ENCODE measurements at places on chromosomes 16 and 17. TPM values are rescaled to one million over a fixed set of nuclear protein-coding genes. Genes with fewer than 3 reads are reported as not detected.

Gene PHOSPHO1
- not detected for total RNA-seq

Gene SLC13A2
- total RNA-seq = not detected

Gene USP7
- total RNA-seq = 81.6 TPM

GRCh38 chr17:41308251-41308917 lies 725 bp downstream of the KRTAP16-1 start:
- no peak for DNase-seq
- H3K4me3 ChIP-seq = no peak overlapping the region
- H3K4me1 ChIP-seq = peaks cover 14% of the 10 kb centered on the region
- H3K27ac ChIP-seq = no peak overlapping the region

GRCh38 chr16:83338941-83339340 lies 468.8 kb upstream of the HSBP1 start:
- H3K4me3 ChIP-seq = no peak overlapping the region
- H3K4me1 ChIP-seq = peaks cover 26% of the 10 kb centered on the region
- no peaks in the 10 kb centered on the region for H3K36me3 ChIP-seq
- no peak overlapping the region for H3K27ac ChIP-seq
- no peaks in the 10 kb centered on the region for H3K27me3 ChIP-seq
- no peak for DNase-seq

DNA sequence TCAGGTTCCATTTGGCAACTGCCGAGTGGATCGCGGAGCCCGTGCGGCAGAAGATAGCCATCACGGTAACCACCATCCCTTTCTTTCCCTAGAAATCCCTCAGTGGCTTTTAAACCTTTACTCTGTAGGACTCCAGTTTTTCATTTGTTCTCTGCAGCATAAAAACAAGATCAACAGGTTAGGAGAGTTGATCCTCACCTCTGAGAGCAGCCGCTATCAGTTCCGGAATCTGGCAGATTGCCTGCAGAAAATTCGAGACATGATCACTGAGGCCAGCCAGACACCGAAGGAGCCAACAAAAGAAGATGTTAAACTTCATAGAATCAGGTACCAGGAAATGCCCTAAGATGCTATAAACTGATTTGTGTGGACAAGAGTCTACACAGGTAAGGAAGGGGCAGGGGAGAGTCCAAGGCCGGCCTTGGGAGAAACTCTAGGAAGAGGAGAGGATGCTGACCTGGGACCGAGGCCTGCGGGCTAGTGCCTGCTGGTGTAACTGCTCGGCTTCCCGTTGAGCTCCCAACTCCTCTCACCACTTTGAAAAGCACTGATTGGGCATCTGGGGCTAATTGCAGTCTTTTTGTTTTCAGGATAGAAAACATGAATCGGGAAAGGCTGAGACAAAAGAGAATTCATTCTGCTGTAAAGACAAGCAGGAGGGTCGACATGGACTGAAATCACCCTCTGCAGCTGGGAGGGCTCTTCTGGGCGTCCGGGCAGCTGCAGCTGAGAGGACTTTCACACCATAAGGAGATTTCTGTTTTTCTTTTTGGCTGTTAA lies 8.1 kb downstream of the MRPL58 start:
- no peak overlapping the region for H3K4me3 ChIP-seq
- H3K36me3 ChIP-seq = peaks cover 18% of the 10 kb centered on the region
- H3K4me1 ChIP-seq = no peaks in the 10 kb centered on the region
- no peak for DNase-seq
- no peak overlapping the region for H3K27ac ChIP-seq

DNA sequence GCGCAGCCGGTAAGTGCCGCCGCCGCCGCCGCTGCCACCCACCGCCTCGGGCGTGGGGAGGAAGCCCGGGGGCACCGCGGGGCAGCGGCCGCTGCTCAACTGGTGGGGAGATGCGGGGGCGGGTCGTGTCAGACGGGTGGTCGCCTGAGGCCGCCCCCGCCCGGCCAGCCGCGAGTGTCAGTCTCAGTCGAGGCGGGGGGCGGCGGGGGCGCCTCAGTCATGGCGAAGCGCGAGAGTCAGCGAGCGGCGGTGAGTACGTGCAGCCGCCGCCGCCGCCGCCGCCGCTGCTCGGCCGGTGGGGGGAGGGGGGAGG lies 76.2 kb downstream of the CHD9 start:
- H3K27me3 ChIP-seq = no peaks in the 10 kb centered on the region
- no peak overlapping the region for H3K27ac ChIP-seq
- H3K4me3 ChIP-seq = peak overlapping the region; percentile 66
- no peak for DNase-seq
- H3K36me3 ChIP-seq = peaks cover 3% of the 10 kb centered on the region

DNA sequence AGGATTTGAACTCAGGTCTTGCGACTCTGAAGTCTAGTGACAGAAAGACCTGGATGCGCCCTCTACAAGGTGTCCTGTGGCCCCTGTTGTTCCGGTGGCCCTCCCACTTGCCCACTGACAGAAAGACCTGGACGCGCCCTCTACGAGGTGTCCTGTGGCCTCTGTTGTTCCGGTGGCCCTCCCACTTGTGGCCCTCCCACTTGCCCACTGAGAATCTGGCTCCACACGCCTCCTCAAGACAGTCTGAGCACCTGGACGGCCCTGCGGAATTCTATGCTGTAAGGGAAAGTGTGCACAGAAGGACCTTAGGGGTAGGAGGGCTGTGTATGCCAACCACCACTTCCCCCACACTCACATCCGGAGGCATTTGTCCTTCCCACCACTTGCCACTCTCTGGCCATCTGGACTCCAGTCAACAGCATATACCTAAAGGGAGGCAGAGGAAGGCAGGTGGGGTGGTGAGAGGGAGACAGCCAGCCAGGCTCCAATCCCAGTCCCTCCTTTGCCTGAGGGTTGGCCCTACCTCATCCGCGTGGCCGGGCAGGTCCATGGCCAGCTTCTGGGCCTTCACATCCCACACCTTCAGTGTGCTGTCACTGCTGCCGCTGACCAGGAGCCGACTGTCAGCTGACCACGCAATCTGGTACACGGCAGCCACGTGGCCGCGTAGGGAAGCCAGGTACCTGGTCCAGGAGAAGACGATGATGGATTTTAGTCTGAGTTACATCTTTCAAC lies 9.1 kb downstream of the NLE1 start:
- H3K4me1 ChIP-seq = peaks cover 5% of the 10 kb centered on the region
- peaks cover 23% of the 10 kb centered on the region for H3K36me3 ChIP-seq
- H3K27me3 ChIP-seq = no peaks in the 10 kb centered on the region
